Breast epithelium (tissue), 4 donors: ENCODE measurements at places on chromosomes 4 and X. TPM values are rescaled to one million over a fixed set of nuclear protein-coding genes. Genes with fewer than 3 reads are reported as not detected.

- no peak for DNase-seq
- no peak overlapping the region for H3K27ac ChIP-seq
- H3K4me1 ChIP-seq = no peaks in the 10 kb centered on the region
- H3K36me3 ChIP-seq = no peaks in the 10 kb centered on the region
- no peak overlapping the region for H3K4me3 ChIP-seq
These were observed 62.4 kb downstream of the ATXN3L start for GRCh38 chrX:13257223-13258051.

GRCh38 chr4:65600656-65601055 lies 69.6 kb downstream of the EPHA5 start:
- H3K36me3 ChIP-seq = no peaks in the 10 kb centered on the region
- H3K27me3 ChIP-seq = no peaks in the 10 kb centered on the region
- H3K4me3 ChIP-seq = no peak overlapping the region
- H3K27ac ChIP-seq = no peak overlapping the region
- no peak for DNase-seq
- H3K4me1 ChIP-seq = no peaks in the 10 kb centered on the region

DNA sequence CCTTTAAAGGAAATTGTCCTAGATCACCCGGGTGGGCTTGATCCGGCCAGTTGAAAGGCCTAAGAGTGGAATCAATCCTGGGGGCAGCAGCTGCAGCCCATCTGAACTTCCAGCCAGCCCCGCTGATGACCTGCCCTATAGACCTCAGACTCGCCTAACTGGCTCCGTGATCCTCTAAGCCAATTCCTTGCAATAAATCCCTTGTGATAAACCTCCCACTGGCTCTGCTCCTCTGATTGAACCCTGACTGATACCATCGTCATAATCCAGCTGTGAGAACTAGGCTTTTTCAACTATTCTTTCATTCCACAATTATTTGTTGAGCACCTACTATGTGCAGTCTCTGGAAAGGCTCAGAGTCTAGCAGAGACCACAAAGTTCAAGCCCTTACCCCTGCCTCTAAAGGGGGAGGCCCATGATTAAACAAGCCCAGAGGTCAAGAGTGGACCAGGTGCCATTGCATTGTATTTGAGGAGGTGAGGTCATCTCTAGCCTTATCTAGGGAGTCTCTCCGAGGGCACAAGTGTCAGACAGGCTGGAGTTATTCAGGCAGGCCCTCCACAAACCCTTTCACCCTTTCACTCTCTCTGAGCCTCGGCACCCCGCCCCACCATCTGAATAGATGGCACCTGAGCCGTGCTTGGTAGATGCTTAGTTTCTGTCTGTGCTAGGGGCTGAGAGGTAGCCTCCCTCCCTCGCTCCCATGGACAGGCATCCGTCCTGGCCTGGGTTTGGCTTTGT lies 20.5 kb upstream of the GPR78 start:
- no peak for DNase-seq
- H3K27ac ChIP-seq = no peak overlapping the region
- no peaks in the 10 kb centered on the region for H3K27me3 ChIP-seq
- no peak overlapping the region for H3K4me3 ChIP-seq

DNA sequence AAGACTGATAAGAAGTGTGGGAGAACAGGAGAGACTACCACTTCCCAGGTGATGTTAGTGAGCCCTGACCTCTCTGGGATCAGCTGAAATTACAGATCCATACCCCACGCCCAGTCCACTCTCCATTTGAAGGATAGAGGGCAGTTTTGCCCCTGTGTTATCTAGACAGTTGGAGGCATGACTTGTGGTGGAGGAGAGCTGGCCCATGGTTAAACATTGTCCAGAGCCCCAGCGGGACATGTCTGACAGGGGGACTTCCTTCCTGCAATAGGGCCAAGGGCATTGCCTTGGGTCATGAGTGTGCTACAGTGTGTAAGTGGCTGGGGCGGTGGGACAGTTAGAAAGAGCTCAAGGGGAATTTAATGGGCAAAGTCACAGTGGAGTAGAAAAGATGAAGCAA lies 181.1 kb downstream of the MID1IP1 start:
- no peaks in the 10 kb centered on the region for H3K36me3 ChIP-seq
- H3K27me3 ChIP-seq = no peaks in the 10 kb centered on the region
- DNase-seq = no peak
- no peak overlapping the region for H3K27ac ChIP-seq
- H3K4me3 ChIP-seq = no peak overlapping the region

DNA sequence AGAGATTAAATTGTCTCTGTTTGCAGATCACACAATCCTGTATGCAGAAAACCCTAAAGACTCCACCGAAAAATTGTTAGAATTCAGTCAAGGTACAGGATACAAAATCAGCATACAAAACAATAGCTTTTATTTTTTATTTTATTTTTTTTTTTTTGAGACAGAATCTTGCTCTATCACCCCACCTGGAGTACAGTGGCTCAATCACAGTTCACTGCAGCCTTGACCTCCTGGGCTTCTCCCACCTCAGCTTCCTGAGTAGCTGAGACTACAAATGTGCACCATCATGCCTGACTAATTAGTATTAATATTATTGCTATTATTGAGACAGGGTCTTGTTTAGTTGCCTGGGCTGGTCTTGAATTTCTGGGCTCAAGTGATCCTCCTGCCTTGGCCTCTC lies 8.9 kb upstream of the PLXNB3 start:
- no peaks in the 10 kb centered on the region for H3K4me1 ChIP-seq
- H3K27me3 ChIP-seq = no peaks in the 10 kb centered on the region
- H3K36me3 ChIP-seq = no peaks in the 10 kb centered on the region
- H3K4me3 ChIP-seq = no peak overlapping the region

GRCh38 chr4:113760094-113760794 lies 1.3 kb downstream of the CAMK2D start:
- no peak for DNase-seq
- H3K4me1 ChIP-seq = no peaks in the 10 kb centered on the region
- H3K27me3 ChIP-seq = no peaks in the 10 kb centered on the region
- peak overlapping the region; percentile 99 for H3K27ac ChIP-seq
- H3K4me3 ChIP-seq = peak overlapping the region; percentile 94
- no peaks in the 10 kb centered on the region for H3K36me3 ChIP-seq

DNA sequence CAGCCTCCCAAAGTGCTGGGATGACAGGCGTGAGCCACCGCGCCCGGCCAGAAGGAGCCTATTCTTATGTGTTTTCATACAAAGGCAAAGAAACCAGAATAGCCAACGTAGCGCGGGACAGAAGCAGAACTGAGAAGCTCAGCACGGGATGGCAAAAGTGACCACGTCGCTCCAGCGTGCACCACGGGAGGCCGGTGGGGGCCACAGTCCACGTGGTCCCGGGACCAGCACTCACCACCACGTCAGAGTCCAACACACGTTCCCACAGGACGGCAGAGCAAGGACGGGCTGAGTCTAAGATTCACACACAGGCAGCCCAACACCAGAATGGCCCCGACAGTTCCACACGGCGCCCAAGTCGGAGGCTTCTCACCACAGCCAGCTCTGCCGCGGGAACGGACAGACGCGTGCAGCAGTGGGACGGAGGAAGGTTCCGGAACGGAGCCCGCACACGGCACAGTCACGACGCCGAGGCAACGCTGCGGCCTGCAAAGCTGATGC lies 18.8 kb upstream of the GTPBP6 start:
- H3K4me1 ChIP-seq = no peaks in the 10 kb centered on the region
- no peak overlapping the region for H3K27ac ChIP-seq
- DNase-seq = no peak

- H3K27me3 ChIP-seq = peaks cover 13% of the 10 kb centered on the region
- DNase-seq = no peak
- H3K27ac ChIP-seq = peak overlapping the region; percentile 81
- H3K4me3 ChIP-seq = peak overlapping the region; percentile 60
These were observed 750 bp downstream of the ARMCX5 start for GRCh38 chrX:102599951-102600579.

DNA sequence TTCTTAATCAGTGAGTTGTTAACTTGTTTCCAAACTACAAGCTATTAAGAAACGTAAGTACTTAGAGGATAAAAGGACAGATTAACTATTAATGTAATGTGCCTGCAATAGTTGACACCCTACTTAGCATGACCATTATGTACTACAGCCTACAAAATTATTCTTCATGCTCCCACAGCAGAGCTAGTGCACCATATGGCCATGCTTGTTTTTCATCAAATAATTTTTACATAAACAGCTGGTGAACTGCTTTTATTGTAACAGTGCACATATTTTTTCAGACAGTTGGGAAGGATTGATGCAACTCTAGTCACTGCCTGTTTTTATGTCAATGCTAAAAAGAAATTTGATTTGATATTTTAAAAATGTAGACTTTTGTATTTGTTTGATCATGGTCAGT lies 10.2 kb upstream of the MAGEB10 start:
- H3K27ac ChIP-seq = no peak overlapping the region
- no peaks in the 10 kb centered on the region for H3K36me3 ChIP-seq
- no peaks in the 10 kb centered on the region for H3K4me1 ChIP-seq
- no peak overlapping the region for H3K4me3 ChIP-seq
- no peak for DNase-seq
- H3K27me3 ChIP-seq = no peaks in the 10 kb centered on the region

- DNase-seq = no peak
- H3K27me3 ChIP-seq = no peaks in the 10 kb centered on the region
- no peaks in the 10 kb centered on the region for H3K36me3 ChIP-seq
- H3K4me3 ChIP-seq = no peak overlapping the region
These were observed 447.3 kb downstream of the C4orf33 start for GRCh38 chr4:129543299-129543698.

- H3K27me3 ChIP-seq = peaks cover 15% of the 10 kb centered on the region
- H3K4me3 ChIP-seq = no peak overlapping the region
- H3K36me3 ChIP-seq = no peaks in the 10 kb centered on the region
- H3K27ac ChIP-seq = peak overlapping the region; percentile 63
These were observed 20.1 kb upstream of the SASH3 start for GRCh38 chrX:129759576-129760061.

DNA sequence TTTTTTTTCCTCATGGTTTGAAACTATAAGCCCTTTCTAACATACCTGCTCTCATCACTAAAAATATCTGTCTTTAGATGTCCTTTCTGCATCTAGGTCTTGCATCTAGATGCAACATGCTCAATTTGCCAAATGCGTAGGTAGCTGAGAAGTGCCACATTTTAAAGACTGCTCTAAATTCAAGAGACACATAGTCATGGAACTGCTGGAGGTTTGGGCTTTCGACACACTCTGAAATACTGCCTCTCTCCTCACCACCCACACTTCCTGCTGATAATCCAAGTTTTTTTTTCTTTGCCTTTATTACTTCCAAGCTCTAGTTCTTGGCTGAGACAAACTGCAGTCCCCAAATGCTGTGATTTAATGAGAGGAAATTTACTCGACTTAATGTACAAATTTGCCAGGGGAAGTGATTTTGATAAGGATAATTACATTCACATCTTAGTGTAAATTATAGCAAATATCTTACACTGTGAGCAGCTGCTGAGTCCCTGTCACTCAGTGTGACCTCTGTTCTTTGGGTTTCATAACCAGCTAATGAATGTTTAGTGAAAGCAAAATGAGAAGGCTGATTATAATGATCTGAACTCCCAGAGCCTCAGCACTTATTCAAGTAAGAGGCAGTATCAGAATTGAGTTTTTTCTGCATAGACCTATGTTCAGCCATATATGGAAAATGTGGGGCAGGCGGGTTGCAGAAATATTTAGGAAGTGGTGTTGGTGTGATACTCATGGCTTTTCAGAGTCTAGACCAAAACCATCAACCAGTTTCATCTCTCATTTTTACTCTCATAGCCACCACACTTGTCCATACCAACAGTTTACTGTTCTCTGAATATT lies 31.3 kb downstream of the DRD5 start:
- H3K27me3 ChIP-seq = no peaks in the 10 kb centered on the region
- H3K4me1 ChIP-seq = no peaks in the 10 kb centered on the region
- no peak for DNase-seq
- H3K36me3 ChIP-seq = no peaks in the 10 kb centered on the region

- no peak for DNase-seq
- no peak overlapping the region for H3K4me3 ChIP-seq
- no peaks in the 10 kb centered on the region for H3K27me3 ChIP-seq
- no peak overlapping the region for H3K27ac ChIP-seq
These were observed 339.0 kb upstream of the BOD1L1 start for GRCh38 chr4:13966231-13967195.

DNA sequence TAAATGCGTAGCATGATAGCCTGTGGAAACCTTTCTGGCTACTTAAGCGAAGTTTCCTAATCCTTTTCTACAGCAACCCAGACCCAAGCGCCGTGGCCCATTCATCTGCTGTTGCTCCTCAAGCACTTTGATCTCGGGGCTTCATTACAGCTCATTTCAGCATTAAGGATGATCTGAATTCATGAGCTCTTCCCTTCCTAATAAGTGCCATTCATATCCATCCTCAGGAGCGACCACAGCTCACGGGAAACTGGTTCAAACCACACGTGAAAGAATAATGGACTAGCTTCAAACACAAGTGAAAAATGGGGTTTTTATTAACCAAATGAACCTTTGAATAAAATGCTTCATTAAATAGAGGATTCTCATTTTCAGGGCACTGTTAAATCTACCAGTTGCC lies 202.6 kb upstream of the LEF1 start:
- no peaks in the 10 kb centered on the region for H3K27me3 ChIP-seq
- no peaks in the 10 kb centered on the region for H3K36me3 ChIP-seq
- H3K27ac ChIP-seq = no peak overlapping the region
- no peaks in the 10 kb centered on the region for H3K4me1 ChIP-seq

DNA sequence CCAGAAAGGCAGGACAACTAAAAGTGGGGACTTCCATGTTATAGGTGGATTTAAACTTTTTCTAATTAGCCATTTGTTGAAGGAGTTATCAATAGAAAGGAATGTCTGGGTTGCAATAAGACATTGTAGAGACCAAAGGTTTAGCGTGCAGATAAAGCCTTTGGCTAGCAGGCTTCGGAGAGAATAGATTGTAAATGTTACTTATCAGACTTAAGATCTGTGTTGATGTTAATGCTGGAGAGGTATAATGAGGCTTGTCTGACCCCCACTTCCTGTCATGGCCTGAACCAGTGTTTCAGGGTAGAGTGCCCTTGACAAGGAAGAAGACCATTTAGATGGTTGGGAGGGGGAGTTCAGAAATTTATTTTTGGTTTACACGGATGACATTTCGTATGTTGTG lies 67.1 kb upstream of the SPIN4 start:
- DNase-seq = no peak
- H3K4me3 ChIP-seq = no peak overlapping the region
- H3K27ac ChIP-seq = no peak overlapping the region
- H3K27me3 ChIP-seq = no peaks in the 10 kb centered on the region

- no peaks in the 10 kb centered on the region for H3K4me1 ChIP-seq
- no peaks in the 10 kb centered on the region for H3K27me3 ChIP-seq
- no peak overlapping the region for H3K27ac ChIP-seq
- H3K36me3 ChIP-seq = no peaks in the 10 kb centered on the region
These were observed 118.5 kb upstream of the SHISA3 start for GRCh38 chr4:42278709-42279324.

- no peak for DNase-seq
- H3K4me3 ChIP-seq = no peak overlapping the region
- H3K36me3 ChIP-seq = no peaks in the 10 kb centered on the region
- no peaks in the 10 kb centered on the region for H3K27me3 ChIP-seq
- H3K27ac ChIP-seq = no peak overlapping the region
These were observed 92.5 kb downstream of the ANK2 start for GRCh38 chr4:113141901-113142346.

ZC4H2 gene
- 15.2 TPM for total RNA-seq

NKAP gene
- 7.3 TPM for total RNA-seq

PDLIM3 gene
- total RNA-seq = 175 TPM

TBC1D9 gene
- total RNA-seq = 152 TPM

ZFP42 gene
- total RNA-seq = not detected

BEX2 gene
- total RNA-seq = 12.5 TPM

ZFYVE28 gene
- total RNA-seq = 13.9 TPM

FHIP1A gene
- 0.32 TPM for total RNA-seq

CSN3 gene
- 0.66 TPM for total RNA-seq

ETNPPL gene
- total RNA-seq = not detected
